ENCODE measurements at places on chromosomes 6 and 20.
A peak's percentile ranks its signal among the peaks of the same experiment; 100 is the strongest.

DNA sequence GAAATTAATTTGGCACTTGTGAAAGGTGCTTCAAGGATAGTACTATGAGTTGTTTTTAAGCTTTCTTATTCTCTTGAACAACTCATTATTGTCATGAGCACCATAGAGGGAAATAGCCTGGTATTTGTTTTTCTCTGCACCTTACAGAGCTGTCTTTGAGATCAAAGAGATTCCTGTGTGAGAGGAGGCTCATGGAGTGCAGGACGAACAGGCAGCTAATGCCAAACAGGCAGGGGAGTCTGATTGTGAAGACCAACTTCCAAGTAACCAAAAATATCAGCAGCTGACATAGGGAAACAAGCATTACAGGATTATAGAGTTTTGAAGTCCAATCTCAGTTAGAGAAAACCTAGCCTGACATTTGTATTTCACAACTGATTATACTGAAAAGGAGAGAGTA is 110.6 kb upstream of the TENT5A start:
- H3K4me1 ChIP-seq, result peaks cover 7% of the 10 kb centered on the region
- no peak for DNase-seq
- H3K27ac ChIP-seq, result no peak overlapping the region
- H3K4me3 ChIP-seq, result no peak overlapping the region
- no peaks in the 10 kb centered on the region for H3K36me3 ChIP-seq
- no peaks in the 10 kb centered on the region for H3K27me3 ChIP-seq

DNA sequence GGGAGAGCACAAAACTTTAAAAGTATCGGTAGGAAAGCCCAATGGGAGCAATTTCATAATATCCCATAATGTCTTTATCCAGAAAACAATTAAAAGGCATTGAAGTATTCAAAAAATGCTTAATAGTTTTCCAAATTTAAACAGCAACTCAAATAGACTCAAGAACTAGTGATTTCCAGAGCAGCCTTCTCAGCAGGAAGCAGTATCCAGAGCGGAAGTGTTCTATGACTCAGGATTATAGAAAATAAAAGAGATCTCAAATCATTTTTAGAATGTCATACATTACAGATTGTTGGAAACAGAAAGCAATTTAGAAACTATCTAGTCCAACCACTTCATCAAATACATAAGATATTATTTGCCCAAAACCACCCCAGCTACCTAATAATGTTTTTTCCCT is 79.3 kb downstream of the COL12A1 start:
- DNase-seq, result no peak
- H3K36me3 ChIP-seq, result no peaks in the 10 kb centered on the region
- peaks cover 5% of the 10 kb centered on the region for H3K4me1 ChIP-seq
- no peaks in the 10 kb centered on the region for H3K27me3 ChIP-seq

DNA sequence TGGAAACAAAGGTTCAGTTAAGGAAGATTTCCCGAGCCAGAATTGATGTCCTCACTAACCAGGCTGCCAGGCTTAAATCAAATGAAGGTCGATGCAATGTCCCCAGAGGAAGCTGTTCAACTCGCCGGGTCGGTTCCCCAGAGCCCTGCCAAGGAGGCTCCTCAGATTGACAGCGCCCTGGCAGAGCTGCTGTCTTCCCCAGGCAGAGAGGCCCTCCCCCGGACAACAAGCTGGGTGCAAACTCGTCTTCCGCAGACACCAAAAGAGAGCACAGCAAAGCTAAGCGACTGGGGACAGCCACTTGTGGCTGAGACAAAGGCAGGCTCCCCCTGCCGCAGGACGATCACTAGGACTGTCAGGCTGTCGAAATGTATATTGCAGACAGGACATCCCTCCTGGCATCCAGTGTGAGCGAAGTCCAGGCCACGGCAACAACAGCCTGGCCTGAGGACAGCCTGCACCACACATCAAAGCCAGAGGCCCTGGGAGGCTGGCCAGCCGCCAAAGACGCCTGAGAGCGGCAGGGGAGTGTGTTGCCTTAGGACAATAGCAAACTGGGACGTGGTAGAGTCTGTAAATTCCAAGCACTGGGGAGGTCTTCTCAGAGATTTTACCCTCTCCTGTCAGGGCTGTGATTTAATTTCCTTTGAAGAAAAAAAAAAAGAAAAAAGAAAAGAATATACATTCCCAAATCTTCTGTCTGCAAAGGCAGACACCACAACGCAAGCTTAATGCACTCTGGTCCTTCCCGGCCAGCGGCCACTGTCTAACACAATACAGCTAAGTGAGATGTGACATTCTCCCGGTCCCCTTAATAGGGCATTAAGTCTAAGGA is 99.1 kb downstream of the HIVEP2 start:
- peaks cover 70% of the 10 kb centered on the region for H3K4me1 ChIP-seq
- H3K27ac ChIP-seq, result peak overlapping the region; percentile 51
- DNase-seq, result peak; percentile 65
- H3K36me3 ChIP-seq, result no peaks in the 10 kb centered on the region

DNA sequence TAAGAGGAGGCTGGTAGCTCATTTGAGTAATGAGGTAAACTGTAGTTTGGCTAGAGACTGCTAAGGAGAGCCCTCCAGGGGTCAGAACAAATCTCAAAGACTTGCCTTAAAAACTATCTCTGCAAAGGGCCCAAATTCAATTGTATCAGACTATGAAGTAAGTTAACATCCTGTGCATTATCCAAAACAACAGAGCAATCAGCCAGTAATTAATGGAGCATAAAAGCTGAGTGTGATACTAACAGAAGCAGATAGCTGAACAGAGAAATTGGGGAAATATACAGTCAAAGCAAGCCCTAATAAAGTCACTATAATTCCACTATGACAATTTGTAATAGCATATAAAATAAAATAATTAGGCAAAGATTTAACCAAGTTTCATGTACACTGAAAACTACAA is 45.8 kb upstream of the TNFRSF21 start:
- H3K27me3 ChIP-seq, result peaks cover 19% of the 10 kb centered on the region
- no peak overlapping the region for H3K4me3 ChIP-seq
- peaks cover 31% of the 10 kb centered on the region for H3K4me1 ChIP-seq
- DNase-seq, result no peak

GRCh38 chr6:169045486-169045885 is 208.2 kb downstream of the THBS2 start:
- no peaks in the 10 kb centered on the region for H3K36me3 ChIP-seq
- H3K4me1 ChIP-seq, result no peaks in the 10 kb centered on the region
- H3K27ac ChIP-seq, result peak overlapping the region; percentile 13
- H3K27me3 ChIP-seq, result no peaks in the 10 kb centered on the region

- H3K4me1 ChIP-seq, result 0 out of 2 replicates have a peak, but pooled peaks cover 6% of the 10 kb centered on the region
- peak overlapping the region; percentile 49 for H3K27ac ChIP-seq
- no peaks in the 10 kb centered on the region for H3K27me3 ChIP-seq
- no peaks in the 10 kb centered on the region for H3K36me3 ChIP-seq
- DNase-seq, result peak; percentile 46
- no peak overlapping the region for H3K4me3 ChIP-seq
These were observed 48.1 kb upstream of the CHRNA4 start for GRCh38 chr20:63409066-63409833.

DNA sequence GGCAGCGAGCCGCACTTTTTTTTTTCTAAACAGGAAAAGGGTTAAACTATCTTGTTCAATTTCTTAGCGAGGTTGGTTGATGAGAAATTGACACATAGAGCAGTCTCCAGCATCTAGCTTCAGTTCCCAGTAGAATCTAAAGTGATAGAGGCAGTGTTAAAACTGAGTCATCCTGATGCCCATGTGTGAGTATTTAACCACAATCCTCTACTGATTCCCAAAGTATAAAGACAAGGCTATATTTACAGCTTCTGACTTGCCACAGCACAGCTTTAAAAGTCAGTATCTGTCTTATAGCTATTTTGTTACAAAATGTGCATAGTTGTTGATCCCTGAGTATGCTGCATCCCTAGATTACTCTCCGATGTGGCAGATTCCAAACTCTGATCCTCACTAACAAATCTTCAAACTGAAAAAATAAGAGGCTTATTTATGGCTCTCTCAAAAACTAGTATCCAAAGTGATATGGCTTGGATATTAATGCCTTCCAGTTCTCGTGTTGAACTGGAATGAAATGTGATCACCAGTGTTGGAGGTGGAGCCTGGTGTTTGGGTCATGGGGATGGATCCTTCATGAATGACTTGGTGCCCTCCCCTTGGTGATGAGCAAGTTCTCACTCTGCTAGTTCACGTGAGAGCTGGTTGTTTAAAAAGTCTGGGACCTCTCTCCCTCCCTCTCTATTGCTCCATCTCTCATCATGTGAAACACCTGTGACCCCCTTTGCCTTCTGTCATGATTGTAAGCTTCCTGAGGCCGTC is 13.1 kb upstream of the POPDC3 start:
- DNase-seq, result no peak
- peaks cover 8% of the 10 kb centered on the region for H3K4me1 ChIP-seq
- no peaks in the 10 kb centered on the region for H3K27me3 ChIP-seq
- no peak overlapping the region for H3K4me3 ChIP-seq
- H3K36me3 ChIP-seq, result 0 out of 2 replicates have a peak, but pooled peaks cover 4% of the 10 kb centered on the region

GRCh38 chr6:20542927-20543602 is 8.8 kb downstream of the CDKAL1 start:
- H3K27ac ChIP-seq, result no peak overlapping the region
- no peaks in the 10 kb centered on the region for H3K27me3 ChIP-seq
- peaks cover 33% of the 10 kb centered on the region for H3K36me3 ChIP-seq
- DNase-seq, result no peak
- no peaks in the 10 kb centered on the region for H3K4me1 ChIP-seq
- no peak overlapping the region for H3K4me3 ChIP-seq

DNA sequence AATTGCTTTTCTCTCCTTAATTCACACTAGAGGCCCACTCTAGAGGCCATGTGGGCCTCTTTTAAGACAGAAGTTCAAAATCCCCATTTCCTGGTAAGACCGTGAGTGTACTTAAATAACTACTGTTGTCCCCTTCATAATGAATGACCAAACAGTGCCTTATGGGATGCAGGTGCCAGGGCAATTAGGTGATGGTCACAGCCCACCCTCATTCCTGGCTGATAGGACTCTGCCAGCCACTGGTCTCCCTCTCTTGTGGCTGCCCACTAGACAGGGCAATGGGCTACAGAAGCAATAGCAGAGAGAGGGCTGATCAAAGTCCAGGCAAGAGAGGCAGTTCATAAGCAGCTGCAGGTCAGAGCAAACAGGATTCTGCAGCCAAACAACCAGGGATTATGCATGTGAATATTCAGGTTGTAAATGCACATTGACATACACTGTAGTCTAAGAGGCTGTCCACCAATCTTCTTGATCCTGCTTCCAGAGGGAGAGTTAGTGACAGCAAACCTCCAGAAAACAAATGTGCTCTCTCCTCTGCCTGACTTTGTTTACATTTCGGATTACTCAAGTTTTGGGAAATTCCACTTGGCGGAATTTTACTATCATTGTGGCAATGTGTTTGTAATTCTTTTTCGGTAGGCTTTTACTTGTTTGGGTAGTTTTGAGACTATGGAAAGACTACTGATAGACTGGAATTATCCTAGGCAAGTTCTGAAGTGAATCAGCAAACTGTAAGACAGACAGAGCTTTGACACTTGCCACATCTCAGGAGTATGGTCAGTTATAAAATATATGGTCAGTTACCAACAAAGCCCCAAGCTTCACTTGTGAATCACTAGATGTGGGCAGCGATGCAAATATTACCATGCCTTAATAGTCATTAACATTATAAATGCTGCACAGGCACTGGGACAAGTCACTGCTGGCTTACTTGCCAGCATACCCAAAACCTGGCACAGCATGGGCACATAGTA is 12.8 kb downstream of the PTPRK start:
- H3K4me1 ChIP-seq, result peaks cover 40% of the 10 kb centered on the region
- no peaks in the 10 kb centered on the region for H3K27me3 ChIP-seq
- H3K4me3 ChIP-seq, result no peak overlapping the region
- peak overlapping the region; percentile 57 for H3K27ac ChIP-seq
- H3K36me3 ChIP-seq, result no peaks in the 10 kb centered on the region

- H3K4me3 ChIP-seq, result no peak overlapping the region
- peaks cover 18% of the 10 kb centered on the region for H3K4me1 ChIP-seq
- no peak overlapping the region for H3K27ac ChIP-seq
These were observed 2.4 kb upstream of the PRR18 start for GRCh38 chr6:166310634-166311033.

DNA sequence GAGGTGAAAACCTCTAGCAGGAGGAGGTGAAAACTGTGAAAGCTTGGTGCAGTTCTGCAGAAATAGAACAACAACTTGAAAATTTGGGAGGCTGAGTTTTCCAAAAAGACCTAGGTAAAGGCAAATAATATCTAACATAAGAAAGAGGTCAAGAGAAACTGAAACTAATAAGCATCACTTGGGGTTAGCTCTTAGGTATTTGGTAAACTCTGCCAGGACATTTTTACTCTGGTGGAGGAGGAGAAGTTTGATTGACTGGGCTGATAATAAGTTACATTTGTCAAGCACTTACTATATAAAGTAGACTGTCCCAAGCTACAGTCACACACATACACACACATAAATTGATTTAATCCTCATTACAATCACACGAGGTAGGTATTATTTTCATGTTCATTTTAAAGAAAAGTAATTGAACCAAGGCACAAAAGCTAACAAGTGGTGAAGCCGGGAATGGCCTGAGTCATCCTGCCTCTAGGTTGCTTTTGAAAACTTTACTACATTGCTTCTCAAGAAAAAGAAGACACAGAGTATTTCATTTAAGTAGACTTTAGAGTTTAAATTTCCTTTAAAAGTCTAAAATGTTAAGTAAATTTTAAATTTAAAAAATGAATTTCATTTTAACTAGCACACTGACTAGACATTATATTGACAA is 275.5 kb downstream of the PTPRK start:
- H3K27me3 ChIP-seq, result no peaks in the 10 kb centered on the region
- no peak overlapping the region for H3K4me3 ChIP-seq
- 0 out of 2 replicates have a peak, but pooled peaks cover 2% of the 10 kb centered on the region for H3K36me3 ChIP-seq
- no peak overlapping the region for H3K27ac ChIP-seq
- DNase-seq, result no peak

GRCh38 chr6:154835307-154835706 is 102.1 kb downstream of the SCAF8 start:
- no peak for DNase-seq
- H3K27ac ChIP-seq, result no peak overlapping the region
- H3K4me3 ChIP-seq, result no peak overlapping the region
- no peaks in the 10 kb centered on the region for H3K27me3 ChIP-seq

DNA sequence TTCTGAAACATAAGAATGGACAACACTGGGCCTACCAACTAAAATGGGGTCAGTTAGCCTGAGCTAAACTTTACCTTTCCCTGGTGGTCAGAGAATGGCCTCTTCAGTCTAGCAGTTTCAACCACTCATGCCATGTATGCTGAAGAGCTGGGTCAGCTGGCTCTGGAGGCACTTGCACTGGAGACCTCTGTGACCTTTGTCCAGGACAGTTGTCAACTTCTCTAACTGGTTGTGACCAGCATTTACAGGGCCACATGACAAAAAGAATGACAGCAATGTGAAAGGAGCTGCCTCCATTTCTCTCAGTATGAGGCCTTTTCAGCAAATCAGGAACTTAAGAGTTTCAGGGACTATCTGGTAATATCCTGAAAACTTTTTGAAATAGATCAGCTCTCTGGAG is 59.9 kb upstream of the TMEM30A start:
- no peaks in the 10 kb centered on the region for H3K27me3 ChIP-seq
- no peak overlapping the region for H3K27ac ChIP-seq
- H3K36me3 ChIP-seq, result no peaks in the 10 kb centered on the region
- H3K4me3 ChIP-seq, result no peak overlapping the region
- no peak for DNase-seq

DNA sequence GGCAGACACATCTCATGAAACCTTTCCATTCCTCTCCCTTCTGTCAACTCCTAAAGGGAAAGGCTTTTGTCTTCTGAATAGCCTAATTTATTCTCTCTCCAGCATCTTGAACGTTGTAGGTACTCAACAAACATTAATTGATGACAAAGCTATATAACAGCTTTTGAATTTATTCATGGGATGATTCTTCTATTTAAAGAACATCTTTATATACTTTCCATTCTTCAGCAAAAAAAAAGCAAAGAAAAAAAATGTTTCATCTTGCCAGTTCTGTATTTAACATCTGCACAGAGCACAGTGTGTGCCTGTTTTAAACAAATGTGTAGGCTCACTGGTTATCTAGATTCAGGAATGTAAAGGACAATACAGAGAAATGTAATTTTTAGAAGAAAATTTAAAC is 648.7 kb downstream of the KIF16B start:
- no peak overlapping the region for H3K27ac ChIP-seq
- no peak overlapping the region for H3K4me3 ChIP-seq
- no peaks in the 10 kb centered on the region for H3K4me1 ChIP-seq
- no peaks in the 10 kb centered on the region for H3K27me3 ChIP-seq
- no peak for DNase-seq
